Forelimb muscle (tissue), 1 donor: ENCODE measurements at places on chromosomes 16 and 17. TPM values are rescaled to one million over a fixed set of nuclear protein-coding genes. Genes with fewer than 3 reads are reported as not detected.

DPEP3 gene
- polyA plus RNA-seq = not detected

C1QTNF1 gene
- 3.8 TPM for polyA plus RNA-seq

FBXW10 gene
- 0.13 TPM for polyA plus RNA-seq

FAM222B gene
- polyA plus RNA-seq = 13.2 TPM

TP53TG3C gene
- polyA plus RNA-seq = not detected

HEATR9 gene
- polyA plus RNA-seq = 0.10 TPM
